Activated CD4-positive, alpha-beta T cell treated with anti-CD3 and anti-CD28 coated beads, Interleukin-2, Interleukin-6, amounts not matched to agents 100 ng/mL and 50 ng/mL, durations not matched to agents 16 hours and 8 hours (primary cell): ENCODE measurements at places on chromosomes 5 and 9.

GRCh38 chr9:77864211-77864889 lies 167.3 kb downstream of the GNAQ start:
- DNase-seq, result no peak

- DNase-seq, result no peak
Observed at GRCh38 chr5:106290841-106291240, 1379.9 kb downstream of the EFNA5 start.

DNA sequence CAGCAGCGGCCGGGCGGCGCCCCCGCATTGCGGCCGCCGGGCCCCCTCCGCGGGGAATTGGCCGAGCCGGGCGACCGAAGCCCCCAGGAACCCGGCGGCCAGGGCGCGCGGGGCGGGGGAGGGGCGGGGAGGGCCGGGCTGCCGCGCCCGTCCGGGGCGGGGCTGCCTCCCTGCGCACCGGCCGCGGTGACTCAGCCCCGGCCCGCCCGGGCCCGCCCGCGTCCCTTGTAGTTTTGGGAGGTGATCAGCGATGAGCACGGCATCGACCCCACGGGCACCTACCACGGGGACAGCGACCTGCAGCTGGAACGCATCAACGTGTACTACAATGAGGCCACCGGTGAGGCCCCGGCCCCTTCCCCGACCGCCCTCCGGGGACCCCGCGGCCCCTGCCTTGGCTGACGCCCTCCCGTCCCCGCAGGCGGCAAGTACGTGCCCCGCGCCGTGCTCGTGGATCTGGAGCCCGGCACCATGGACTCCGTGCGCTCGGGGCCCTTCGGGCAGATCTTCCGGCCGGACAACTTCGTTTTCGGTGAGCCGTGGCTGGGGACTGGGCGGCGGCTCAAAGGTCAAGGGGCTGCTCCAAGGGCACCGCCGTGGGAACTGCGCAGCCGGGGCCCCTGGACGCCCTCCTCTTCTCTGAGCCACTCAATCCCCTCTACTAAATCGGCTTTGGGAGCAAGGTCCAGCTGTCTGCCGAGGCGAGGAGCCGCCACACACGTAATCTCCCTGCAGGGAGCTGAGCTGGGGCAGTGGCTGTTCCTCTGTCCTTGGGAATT lies 592 bp downstream of the TUBB4B start:
- DNase-seq, result peak; percentile 73

DNA sequence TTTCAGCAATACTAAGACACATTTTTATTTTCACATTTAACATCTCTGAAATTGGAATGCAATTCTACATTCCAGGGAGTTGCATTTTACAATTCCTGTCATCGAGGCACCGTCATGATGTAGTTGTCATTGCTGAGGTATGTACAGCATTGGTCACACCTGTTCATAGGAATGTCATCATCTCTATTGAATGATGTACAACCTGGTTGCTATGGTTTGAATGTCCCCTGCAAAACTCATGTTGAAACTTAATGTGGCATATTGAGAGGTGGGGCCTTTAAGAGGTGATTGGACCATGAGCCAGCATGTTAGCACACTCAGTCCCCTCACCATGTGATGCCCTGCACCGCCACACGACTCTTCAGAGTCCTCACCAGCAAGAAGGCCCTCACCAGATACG lies 103.1 kb downstream of the CEMIP2 start:
- no peak for DNase-seq

DNA sequence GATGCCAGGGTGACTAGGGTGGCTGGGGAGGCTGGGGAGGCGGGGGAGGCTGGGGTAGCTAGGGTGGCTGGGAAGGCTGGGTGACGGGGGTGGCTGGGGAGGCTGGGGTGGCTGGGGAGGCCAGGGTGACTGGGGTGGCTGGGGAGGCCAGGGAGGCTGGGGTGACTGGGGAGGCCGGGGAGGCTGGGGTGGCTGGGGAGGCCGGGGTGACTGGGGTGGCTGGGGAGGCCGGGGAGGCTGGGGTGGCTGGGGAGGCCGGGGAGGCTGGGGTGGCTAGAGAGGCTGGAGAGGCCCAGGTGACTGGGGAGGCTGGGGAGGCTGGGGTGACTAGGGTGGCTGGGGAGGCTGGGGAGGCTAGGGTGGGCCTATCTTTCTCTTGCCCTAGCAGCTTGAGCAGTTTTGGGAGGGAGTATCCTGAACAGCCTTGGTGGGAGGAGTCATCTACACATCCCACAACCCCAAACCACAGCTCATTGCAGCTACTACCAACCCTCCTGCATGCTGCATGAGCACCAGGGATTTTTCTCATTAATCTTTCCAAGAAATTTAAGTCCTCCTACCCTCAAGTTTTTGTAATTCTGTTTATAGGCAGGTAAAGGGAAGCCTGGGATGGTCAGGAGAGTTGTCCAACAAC lies 203.2 kb upstream of the IRX1 start:
- DNase-seq, result no peak

DNA sequence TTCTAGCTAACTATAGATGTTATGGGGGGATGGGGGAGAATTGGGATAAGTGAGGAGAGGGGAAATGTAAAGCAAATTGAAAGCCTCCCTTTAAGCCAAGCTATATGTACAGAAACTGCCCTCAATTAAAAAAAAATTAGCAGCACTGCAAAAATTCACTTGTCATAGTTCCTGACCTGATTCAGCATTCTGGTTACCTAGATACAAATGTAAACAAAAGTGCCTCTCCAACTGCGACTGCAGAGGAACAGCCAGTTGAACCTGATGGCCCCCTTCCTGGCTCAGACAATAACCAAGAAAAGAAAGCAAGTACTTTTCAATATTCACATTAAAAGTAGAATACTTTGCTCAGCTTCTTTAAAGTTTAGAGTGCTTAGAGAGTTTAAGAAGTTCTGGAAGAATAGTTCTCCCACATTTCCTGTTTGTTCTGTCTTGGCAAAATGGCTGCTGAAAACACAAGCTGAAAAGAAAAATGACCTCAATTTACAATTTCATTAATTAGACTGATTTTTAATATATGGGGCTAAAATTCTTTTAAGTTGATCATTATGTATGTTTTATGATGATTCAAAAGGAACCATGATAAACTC lies 1.5 kb downstream of the FAM81B start:
- no peak for DNase-seq

GRCh38 chr9:115837618-115838017 lies 316.0 kb upstream of the PAPPA start:
- DNase-seq, result no peak

DNA sequence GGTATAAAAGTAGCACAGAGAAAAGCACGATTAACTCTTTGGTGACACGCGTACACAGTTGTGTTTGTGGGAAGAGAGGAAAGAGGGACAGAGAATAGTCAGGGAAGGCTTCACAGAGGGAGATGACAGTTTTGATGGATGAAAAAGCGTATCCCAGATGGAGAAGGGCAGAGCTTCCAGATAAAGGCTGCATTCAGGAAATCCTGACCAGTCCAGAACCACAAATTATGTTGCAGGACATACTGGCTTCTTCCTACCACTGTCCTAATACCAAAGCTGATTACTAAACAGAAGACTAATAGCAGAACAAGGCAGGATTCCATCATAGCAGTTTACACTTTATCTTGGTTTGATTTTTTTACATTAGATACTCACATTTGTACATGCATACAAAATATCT lies 34.5 kb downstream of the SLC31A2 start:
- DNase-seq, result no peak

- no peak for DNase-seq
Observed at GRCh38 chr9:133604214-133604613, 5.0 kb downstream of the FAM163B start.

DNA sequence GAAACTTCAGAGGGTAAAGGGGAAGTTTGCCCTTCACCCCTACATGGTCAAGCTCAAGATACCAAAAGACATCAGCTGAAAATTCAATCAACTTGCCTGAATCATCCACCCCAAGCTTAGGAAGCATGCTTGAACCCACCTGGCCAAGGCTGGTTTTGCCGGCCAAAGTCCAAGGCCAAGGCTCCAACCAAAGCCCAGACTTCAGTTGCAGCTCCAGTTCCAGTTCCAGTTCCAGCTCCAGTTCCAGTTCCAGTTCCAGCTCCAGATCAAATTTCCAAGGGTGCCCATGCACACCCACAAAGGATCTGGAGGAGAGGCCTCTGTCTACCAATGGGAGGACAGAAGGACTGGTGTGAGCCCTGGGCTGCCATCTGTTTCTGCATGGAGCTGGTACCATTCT lies 4.6 kb upstream of the SERINC5 start:
- no peak for DNase-seq

GRCh38 chr5:153511622-153512021 lies 21.2 kb downstream of the GRIA1 start:
- no peak for DNase-seq

- DNase-seq, result no peak
Observed at GRCh38 chr5:178208540-178209227, 4.4 kb downstream of the HNRNPAB start.

DNA sequence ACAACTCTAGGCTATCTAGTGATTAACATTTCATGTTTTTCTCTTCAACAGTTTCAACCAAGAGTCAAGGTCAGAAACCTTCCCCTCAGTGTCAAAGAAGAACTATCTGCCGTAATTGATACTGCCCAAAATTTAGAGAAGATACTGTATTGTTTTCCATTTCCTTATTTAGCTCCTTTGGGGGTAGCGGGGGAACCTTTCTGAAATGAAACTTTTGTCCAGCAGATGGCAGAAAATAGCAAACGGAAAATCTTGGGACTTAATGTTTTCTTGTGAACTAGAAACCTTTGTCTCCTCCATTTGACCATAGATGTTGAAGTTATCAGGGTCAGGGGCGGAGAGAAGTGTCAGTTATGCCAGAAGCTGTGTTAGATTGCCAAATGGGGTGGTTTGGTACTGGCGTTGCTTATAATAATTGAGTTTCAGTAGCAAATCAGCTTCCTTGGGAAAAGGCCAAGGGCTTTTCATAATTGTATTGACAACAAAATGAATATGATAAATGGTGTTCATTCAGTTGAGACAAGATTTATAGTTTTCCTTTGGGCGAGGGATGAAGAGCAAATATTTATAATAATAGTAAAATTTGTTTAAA lies 101.7 kb upstream of the TLX3 start:
- DNase-seq, result peak; percentile 31

DNA sequence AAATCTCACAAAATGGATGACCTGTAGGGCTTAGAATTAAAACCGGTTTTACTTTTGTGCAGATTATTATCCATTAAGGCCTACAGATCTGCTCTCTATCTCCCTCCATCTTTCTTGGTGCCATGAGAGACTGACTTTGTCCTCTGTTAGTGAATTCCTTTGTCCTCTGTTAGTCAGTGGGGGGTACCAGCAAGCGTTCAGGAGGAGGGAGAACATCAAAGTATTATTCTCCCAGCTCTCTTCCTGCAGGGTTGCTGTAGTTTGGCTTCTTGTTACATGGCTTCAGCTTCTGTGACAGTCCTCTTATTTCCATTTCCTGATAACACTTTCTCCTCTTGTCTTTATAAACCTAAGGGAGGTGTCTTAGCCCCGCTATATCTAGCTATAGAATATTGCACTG lies 850.5 kb upstream of the SEMA6A start:
- no peak for DNase-seq

GRCh38 chr9:86471171-86471815 lies 117.1 kb upstream of the TUT7 start:
- DNase-seq, result no peak

DNA sequence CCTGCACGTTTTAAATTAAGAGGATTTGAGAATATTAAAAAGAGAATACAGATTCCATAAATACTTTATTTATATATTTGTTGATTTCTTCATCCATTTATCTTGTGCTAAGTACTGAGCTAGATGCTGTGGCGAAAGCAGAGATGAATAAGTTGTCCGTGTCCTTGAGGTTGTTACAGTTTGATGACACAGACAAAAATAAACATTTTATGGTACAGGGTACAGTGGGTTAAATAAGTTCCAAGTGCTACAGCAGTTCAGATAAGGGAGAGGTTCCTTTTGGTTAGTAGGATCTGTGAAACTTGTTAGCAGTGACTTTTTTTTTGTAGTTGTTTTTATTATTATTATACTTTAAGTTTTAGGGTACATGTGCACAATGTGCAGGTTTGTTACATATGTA lies 50.2 kb downstream of the MACIR start:
- DNase-seq, result no peak

- no peak for DNase-seq
Observed at GRCh38 chr9:99873531-99873930, 32.9 kb upstream of the STX17 start.

GRCh38 chr9:102047549-102047948 lies 309.1 kb upstream of the GRIN3A start:
- DNase-seq, result no peak

GRCh38 chr5:176873541-176874172 lies 25.5 kb downstream of the HK3 start:
- DNase-seq, result no peak

GRCh38 chr9:136665111-136665703 lies 2.5 kb downstream of the EGFL7 start:
- DNase-seq, result peak; percentile 21

GRCh38 chr5:154970759-154971158 lies 29.9 kb downstream of the MRPL22 start:
- DNase-seq, result no peak

DNA sequence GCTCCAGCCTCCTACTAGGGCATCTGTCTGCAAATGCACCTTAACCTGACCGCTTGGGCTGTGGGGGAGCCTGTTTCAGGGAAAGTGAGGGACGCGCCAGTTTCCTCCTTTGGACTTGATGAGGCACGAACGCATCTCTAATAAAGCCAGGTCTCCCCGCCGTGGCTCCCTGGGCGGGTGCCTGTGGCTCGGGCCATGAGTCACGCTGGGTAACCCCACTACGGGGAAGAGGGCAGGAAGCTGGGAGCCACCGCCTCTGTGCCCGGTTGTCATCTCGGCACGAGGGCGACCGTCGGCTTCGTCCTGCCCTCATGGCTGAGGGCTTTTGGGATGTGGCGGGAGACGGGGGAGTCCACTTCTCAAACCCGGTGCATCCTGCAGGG lies 12.1 kb downstream of the NOTCH1 start:
- DNase-seq, result peak; percentile 89

DNA sequence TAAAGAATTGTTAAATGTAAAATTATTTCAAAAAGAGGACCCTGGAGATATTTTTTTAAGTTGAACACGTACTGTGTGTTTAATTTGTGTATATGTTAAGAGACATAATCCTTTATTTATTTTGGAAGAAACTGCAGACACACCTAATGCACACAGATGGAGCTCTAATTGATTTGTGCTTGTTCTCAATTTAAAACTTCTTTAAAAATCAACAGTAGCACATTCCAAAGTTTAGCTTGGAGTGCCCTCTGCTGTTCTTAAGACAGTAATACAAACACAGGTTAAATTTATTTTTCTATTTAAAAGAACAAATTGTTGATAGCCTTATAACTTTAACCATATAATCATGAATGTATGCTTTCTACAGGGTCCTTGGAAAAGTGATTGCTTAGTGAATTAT lies 277.6 kb upstream of the ADAMTS16 start:
- peak; percentile 8 for DNase-seq

DNA sequence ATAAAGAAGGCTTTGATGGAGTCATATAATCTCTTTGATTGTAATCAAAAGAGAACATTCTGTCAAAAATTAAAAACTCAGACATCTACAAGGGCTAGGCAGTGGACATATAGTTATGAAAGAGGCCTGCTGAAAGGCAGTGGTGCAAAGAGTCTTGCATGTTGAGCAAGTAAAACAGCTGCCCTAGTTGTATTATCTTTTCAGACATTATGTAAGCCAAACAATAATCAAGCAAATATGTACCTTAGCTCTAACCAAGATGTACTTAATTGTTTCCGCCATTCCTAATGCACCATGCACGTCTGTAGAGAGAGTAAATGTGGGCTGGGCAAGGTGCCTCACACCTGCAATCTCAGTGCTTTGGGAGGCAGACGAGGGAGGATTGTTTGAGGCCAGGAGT lies 14.3 kb downstream of the GAPT start:
- no peak for DNase-seq
